ENCODE measurements at places on chromosomes 6 and 20. TPM values are rescaled to one million over a fixed set of nuclear protein-coding genes. Genes with fewer than 3 reads are reported as not detected.

- DNase-seq: peak; percentile 50
- peaks cover 13% of the 10 kb centered on the region for H3K27me3 ChIP-seq
- peaks cover 38% of the 10 kb centered on the region for H3K4me1 ChIP-seq
- H3K27ac ChIP-seq: no peak within 1 kb of the TSS
- no peaks in the 10 kb centered on the region for H3K36me3 ChIP-seq
Observed at GRCh38 chr20:38165089-38165965, at the start of gene TGM2. Gene TGM2, minus strand, starts transcription at chr20:38165270. Its CDS starts 72 bp downstream, at chr20:38165198.

DNA sequence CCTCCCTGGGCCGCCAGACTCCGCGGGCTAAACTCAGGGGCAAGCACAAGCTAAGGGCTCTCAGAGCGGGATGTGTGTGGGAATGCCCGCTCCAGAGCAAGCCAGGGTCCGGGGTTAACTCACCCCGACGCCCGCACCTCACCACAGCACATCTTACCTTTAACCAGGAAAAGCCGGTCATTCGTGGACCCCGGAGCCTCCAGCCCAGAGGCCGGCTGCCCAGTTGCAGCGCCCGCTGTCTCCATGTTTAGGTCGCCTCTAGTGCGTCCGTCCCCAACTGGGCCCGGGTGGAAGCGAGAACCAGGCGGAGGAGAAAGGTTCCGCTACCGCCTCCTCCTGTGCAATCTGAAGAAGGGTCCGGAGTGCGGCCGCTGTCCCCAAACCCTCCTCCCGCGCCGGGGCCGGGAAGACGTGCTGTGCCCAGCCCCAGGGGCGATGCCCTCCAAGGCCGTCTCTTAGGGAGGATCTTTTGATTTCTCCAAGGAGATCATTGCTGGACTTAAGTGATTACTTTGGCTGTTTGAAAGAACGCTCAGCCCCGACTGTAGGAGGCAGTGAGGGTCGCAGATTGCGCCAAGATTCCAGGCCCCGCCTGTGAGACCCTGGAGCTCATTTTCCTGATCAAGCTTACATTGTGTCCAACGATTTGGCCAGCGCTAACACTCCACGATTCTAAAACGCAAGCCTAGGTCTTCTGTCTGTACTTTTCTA lies at the start of gene TMEM242:
TMEM242 (minus strand) TSS at position 265 of the 711 bp plus-strand sequence; CDS start at position 245, 20 bp downstream.
- H3K4me1 ChIP-seq: peaks cover 36% of the 10 kb centered on the region
- H3K27ac ChIP-seq: peak within 1 kb of the TSS; percentile 94
- H3K36me3 ChIP-seq: peaks cover 12% of the 10 kb centered on the region

- H3K4me1 ChIP-seq: no peaks in the 10 kb centered on the region
- no peak overlapping the region for H3K27ac ChIP-seq
- DNase-seq: no peak
- peaks cover 3% of the 10 kb centered on the region for H3K27me3 ChIP-seq
- H3K36me3 ChIP-seq: no peaks in the 10 kb centered on the region
- H3K4me3 ChIP-seq: no peak overlapping the region
Observed at GRCh38 chr6:146814148-146814750, 215.5 kb downstream of the ADGB start.

GRCh38 chr20:4592316-4593148 lies 129.2 kb upstream of the PRND start:
- peaks cover 13% of the 10 kb centered on the region for H3K4me1 ChIP-seq
- peak overlapping the region; percentile 66 for H3K4me3 ChIP-seq
- DNase-seq: peak; percentile 57
- H3K27me3 ChIP-seq: peaks cover 26% of the 10 kb centered on the region

GRCh38 chr6:30101444-30102413 lies 11.2 kb downstream of the TRIM31 start:
- DNase-seq: peak; percentile 58
- H3K4me3 ChIP-seq: peak overlapping the region; percentile 61
- peaks cover 67% of the 10 kb centered on the region for H3K27me3 ChIP-seq
- H3K27ac ChIP-seq: no peak overlapping the region

The NOL7 gene
- 71.6 TPM for total RNA-seq

Data from activated CD8-positive, alpha-beta T cell treated with anti-CD3 and anti-CD28 coated beads, Interleukin-2, amount 10 ng/mL, durations not matched to agents 7 days and 5 days (primary cell).